Brain (organoid and tissue), 16 donors: ENCODE measurements at places on chromosomes 4 and X.

DNA sequence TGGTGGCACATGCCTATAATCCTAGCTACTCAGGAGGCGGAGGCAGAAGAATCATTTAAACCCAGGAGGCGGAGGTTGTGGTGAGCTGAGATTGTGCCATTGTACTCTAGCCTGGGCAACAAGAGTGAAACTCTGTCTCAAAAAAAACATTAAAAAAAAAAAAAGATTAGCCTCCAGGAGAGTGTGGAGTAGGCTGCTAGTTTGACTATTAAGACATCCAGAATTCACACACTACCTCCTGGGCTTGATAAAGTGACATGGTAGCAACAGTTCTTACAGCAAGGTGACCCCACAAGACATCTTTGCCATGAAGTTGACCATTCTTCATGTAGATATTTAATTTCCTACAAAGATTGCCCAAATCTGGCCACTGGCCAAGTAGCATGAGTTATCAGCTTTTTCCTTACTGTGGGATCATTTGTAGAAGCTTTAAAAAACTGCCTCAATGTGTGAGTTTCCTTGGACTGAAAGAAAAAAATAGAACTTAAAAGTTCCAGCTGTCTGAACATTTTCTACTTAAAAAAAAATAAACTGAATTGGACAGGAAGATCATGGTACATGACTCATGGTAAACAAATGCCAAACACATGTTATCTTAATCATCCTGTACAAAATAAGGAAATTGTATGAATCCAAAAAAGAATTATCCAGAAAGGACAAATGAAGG is 35.3 kb upstream of the SPRY1 start:
- DNase-seq, result no peak

- no peak for DNase-seq
These were observed 2.5 kb upstream of the SPANXD start for GRCh38 chrX:141701072-141701471.

DNA sequence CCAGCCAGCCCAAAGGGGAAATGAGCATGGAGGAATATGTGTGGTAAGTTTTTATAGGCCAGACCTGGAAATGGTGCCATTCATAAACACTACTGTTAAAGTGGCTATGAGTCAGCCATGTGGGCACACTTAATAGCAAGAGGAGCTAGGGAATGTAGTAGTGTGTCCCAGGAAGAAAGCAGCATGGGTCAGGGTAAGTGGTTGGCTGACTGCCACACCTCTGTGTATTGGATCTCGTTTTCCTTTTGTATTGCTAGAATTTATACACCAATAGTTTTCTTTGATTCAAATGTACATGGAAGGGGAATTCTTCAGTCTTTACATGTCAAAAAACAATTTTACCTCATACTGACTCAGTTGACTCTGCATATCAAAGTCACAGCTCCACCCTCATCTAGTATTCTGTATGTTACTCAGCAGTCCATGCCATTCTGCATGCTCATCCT is 22.9 kb upstream of the SGMS2 start:
- no peak for DNase-seq

DNA sequence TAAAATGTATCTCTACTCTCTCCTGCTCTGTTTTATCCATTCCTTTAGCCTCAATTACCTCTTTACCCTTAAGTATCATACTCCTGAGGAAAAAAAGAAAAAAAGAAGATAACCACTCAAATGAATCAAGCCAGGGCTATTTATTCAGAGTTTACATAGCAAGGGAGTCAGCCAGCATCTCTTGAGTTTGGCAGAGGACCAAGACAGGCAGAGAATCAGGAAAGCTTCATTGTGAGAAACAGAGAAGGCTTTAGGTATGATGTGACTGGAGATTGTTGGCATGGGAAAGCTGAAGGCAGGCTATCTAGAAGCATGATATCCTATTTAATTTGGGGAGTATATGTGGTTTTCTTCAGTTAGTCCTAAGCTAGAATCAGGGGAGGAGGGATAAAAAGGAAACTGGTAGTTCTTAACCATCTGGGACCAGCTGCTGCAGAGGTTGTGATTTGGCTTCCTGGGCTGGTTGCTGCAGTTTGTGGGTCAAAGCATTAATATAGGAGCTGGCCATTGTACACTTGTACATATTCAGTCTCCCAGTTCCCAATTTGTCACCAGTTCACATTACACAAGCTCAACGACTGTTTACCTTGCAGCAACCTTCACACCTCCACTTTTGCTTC is 11.2 kb downstream of the APELA start:
- peak; percentile 5 for DNase-seq

DNA sequence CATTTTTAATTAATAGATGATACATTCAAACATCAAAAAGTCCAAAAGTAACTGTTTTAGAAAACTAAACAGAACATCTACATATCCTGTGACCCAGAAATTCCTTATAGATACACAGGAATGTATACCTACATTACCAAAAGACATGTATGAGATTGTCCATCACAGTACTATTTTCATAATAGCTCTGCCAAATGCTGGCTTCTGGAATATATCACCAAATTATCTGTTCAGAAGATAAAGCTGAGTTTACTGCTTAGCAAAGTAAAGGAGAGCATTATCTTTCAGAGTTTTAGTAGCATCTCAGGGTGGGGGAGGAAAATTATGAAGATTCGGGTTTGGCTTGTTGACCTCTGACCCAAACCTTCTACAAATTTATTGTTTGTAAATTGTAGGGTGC is 368.9 kb upstream of the SLC7A11 start:
- DNase-seq, result no peak

- no peak for DNase-seq
These were observed 37.5 kb downstream of the ARHGAP10 start for GRCh38 chr4:147769386-147769785.

DNA sequence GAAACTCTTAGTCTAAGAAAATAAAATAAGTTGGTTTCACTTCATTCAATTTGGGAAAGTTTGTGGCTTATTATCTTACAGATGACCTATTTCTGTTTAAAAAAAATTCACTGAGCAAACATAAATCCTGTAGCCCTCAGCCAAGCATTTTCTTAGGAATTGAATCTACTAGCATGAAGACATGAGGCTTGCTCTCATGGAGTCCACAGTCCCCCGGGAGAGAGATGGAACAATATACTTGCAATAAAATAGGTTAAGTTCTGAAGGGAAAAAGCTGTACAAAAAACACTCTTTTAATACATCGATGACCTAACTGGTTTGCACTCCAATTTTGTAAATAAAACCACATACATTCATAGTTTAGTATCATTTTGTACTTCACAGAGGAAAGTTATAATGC is 642.6 kb upstream of the FAM241A start:
- no peak for DNase-seq

DNA sequence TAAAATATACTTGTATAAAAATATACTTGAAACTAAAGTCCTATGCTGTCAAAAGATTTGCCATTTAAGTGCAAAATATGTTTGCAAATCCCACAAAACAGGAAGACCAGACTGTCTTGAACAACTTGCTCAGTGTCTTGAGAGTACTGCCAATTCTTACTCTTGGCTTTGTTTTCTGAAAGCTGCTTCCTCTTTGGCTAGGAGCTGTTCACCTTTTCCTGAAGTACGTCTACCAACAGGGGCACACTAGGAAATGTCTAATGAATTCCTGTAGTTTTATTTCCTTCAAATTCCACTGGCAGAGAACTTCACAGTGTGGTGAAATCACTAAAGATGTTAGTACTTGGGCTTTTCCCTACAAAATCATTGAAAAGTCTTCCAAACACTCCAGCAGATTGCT is 46.4 kb upstream of the ABCG2 start:
- no peak for DNase-seq

- no peak for DNase-seq
These were observed 18.4 kb upstream of the SORBS2 start for GRCh38 chr4:185830263-185830994.

DNA sequence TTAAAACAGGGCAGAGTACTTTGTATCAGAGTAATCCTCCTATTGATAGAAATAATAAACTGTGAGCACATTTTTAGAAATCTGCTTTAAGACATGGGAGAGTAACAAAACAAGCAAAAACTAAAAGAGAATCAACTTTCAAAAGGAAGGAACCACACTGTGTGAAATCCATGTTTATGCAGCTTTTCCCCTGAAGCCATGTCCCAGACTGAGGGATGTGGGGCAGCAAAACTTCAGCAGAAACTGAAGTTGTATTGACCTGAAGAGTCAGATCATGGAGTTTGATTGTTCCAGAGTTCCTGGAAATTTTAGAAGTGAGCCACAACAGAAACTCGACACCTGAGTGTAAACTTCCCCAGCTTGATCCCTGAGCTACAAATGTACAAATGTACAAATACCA is 53.2 kb downstream of the COMMD8 start:
- no peak for DNase-seq

DNA sequence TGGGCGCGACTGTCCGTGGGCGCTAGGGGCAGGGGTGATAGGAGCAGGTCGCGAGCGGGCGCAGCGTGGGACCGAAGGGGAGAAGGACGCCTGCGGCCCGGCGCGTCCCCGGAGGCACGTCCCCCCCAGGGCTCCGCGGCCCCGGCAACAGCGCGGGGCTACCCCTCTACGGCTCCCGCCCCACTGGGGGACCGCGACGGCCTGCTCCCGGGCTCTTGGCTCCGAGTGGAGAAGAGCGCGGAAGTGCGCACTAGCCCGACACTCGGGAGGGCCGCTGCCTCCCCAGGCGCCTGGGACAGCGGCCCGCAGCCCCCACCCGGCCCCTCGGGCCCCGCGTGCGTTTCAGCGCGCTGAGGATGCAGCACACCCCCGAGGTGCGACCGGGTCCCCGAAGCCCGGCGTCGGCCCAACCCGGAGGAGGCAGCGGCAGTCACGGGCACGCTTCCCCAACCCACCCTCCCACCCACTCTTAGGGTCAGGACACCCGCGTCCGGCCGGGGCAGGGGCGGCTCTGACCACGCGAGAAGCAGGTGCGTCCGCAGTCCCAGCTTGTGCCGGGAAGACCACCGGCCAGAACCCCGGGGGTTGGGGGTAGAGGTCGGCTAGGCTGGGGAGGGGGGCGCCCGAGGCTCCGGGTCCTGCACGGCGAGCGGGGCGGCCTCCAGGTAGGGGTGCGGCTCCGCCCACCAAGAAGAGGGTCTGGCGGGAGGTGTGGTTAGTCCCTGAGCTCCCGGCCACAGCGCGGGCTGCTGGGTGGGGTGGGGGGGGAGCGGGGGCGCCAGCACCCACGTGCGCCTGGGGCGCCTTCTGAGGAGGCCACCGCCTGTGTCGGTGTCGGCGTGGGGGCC is 18.5 kb upstream of the NAT8L start:
- DNase-seq, result no peak
